NCI-H446 treated with DMSO at 0.1 percent for 48 hours (cell line): ENCODE measurements at places on chromosomes 1 and 21.

GRCh38 chr1:102715150-102715549 is 393.2 kb downstream of the COL11A1 start:
- no peak for DNase-seq

DNA sequence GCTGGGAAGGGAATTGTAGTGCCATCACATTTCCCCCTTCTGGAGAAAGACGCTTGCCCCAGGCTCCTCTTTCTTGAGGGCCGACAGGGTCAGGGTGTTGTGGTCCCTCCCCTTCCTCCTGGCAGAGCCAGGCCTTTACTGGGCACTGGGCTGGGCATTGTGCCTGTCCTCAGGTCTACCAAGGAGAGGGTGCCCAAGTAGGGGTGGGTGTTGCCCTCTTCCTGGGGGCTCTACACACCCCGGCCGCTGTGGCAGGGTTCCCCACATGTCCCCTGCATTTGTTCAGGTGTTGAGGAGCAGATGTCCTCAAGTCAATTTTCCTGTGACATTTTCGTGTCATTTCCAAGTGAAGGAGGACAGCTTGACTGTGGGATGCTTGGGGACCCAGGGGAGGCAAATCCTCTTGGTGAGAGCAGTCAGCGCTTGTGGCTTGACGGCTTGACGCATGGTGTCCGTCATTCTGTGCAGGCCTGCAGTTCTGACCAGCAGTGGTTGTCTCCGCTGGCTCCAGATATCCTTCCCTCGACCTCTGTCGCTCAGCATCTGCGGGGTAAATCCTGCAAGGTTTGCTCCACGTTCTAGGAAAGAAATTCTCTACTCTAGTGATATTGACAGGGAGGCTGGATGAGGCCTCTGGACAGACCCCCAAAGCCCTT is 181.9 kb upstream of the VAMP3 start:
- DNase-seq: no peak

GRCh38 chr1:171219346-171220080 is 28.8 kb upstream of the FMO1 start:
- no peak for DNase-seq

- DNase-seq: no peak
Observed at GRCh38 chr1:69744381-69744780, 176.7 kb downstream of the LRRC7 start.

DNA sequence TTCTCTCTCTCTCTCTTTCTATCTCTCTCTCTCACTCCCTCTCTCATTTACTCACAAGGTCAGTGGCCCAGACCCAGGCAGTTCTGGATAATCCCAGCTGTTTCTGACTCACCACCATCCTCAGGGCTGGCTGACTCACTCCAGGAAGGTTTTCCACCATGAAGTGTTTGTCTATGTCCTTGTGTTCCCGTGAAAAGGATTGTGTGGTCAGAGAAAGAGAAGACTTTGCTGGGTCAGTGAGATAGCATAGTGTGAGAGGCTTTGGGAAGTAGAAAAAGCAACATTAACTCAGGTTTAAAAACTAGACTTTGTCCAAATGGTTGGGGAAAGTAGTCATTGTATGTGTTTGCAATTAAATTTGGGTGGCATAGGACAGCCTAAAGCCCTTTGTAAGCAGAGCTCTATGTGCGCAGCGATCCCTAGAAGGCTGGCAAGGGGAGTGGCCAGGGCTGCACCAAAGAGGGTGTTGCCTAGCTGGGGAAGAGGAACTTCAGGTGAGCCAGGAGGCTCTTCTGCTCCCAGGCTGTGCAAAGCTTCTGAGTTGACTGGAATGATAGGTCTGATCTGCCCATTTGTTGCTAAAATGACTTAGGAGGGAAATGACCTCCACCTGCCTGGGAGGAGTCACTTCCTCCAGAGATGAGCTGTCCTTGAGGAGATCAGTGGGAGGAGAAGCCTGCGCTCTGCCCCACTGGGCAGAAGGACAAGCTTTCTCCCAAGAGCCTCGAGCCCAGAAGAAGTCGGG is 4.9 kb upstream of the CAPN2 start:
- DNase-seq: no peak

DNA sequence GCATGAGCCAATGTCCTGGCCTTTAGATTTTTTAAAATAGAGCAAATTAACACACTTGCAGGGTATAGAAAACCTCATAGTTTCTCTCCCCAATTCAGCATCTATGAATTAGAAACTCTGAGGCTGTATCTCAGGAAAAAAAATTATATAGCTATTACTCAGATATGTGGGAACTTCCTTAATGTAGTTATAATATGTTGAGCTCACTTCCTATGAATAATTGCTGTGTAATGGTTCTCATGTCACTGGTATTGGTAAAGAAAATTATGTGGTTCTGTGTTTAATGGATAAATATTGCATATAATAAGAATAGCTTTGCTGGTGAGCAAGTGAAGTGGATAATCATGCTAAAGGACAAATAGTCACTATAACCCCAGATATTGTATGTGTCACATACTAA is 2019.8 kb downstream of the NCAM2 start:
- no peak for DNase-seq

- no peak for DNase-seq
Observed at GRCh38 chr1:209587789-209588188, 4.3 kb downstream of the CAMK1G start.

DNA sequence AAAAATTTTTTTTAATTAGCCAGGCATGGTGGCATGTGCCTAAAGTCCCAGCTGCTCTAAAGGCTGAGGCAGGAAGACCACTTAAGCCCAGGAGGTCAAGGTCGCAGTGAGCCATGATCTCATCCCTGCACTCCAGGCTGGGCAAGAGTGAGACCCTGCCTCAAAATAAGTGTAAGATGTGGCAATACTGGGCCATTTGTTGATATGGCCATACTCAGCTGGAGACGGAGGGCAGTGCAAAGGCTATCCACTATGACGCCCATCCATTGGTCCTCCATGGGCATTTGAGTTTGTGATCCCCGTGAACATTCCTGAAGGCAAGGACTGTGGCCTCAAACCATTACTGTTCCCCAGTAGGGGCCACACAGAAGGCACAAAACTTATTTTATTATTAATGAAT is 1.5 kb downstream of the CASP9 start:
- no peak for DNase-seq

DNA sequence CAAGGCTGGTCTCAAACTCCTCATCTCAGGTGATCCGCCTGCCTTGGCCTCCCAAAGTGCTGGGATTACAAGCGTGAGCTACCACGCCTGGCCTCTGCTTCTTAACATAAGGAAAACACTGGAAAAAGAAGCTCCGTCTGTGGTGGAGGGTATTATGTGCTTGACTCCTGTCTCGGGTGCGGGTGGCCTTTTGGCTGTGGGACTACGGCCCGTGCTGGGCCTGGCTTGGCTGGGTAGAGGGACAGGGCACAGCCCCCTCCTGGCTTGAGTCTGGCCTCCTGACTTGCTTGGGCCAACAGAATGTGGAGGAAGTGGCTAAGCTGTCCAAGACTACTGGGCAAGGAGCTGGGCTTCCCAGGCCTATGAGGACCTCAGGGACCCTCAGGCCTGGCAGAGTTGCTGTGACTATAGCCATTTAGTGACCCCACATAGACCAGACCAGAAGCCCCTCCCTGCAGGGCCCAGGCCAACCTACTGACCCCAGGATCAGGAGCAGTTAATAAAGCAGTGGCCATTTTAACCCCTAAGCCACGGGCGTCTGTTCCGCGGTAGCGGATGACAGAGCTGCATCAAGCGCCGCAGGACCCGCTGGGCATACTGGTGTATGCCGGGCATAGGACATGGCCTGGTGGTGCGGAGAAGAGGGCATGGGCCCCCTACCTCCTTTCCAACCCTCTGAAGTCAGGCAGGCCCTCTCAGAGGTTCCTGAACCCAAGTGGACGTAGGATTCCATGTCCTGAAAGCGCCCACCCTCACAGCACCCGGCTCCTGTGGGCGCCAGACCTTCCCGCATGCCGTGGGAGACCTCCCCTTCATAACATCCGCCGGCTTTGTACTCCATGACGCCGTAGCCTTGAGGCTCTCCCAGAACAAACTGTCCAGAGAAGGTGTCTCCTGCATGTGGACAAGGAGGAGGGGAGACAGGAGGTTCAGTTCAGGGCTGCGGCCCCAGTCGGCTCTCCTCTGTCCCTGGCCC is 4.4 kb downstream of the MORN1 start:
- no peak for DNase-seq

GRCh38 chr1:18293291-18293690 is 185.7 kb downstream of the IGSF21 start:
- no peak for DNase-seq

DNA sequence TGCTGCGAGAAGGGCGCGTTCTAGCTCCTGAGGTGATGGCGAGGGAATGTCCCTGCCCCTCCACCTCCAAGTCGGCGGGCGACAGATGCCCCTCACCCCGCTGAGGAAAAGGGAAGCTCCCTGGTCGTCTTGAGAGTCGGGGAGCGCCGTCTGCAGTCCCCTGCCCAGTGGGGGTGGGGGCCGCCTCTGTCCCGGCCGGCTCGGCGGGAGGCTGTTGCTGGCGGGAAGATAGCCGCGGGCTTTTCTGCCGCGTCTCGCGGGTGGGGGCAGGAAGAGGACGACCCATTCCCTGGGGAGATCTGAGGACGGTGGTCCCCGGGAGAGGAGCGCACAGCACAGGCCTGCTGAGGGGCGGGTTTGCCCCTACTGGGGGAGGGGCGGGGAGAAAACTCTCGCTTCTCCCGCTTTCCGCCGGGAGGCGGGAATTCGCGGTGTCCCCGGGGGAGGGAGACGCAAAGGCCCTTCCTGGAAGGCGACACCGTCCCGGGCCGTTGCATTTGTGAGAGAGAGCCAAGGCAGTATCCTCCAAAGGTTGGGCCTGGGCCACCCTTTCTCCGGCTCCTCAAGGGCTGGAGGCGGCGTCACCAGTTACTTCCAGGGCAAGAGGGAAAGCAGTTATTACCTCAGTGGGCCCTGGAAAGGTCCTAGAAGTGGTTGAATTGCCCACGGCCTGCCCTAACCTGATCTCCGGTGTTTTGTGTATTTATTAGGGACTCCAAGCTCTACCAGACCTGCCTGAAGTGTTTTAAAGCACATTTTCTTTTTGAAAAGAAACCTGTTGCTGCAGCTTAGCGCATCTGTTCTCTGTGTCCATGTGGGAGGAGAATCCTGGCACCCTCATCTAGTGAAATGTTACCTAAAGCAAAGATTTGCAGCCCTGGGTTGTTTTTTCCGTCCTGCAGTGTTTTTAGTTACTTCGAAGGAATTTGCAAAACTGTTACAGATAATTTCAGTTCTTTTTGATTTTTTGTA is 648 bp downstream of the S100PBP start:
- peak; percentile 52 for DNase-seq

GRCh38 chr1:33381977-33382376 is 48.9 kb downstream of the PHC2 start:
- DNase-seq: no peak

GRCh38 chr1:160097151-160097910 is 1.1 kb downstream of the IGSF8 start:
- DNase-seq: no peak

GRCh38 chr1:92886886-92887419 is 55.1 kb downstream of the RPL5 start:
- no peak for DNase-seq

GRCh38 chr1:197272791-197273190 is 4.7 kb downstream of the CRB1 start:
- DNase-seq: no peak

DNA sequence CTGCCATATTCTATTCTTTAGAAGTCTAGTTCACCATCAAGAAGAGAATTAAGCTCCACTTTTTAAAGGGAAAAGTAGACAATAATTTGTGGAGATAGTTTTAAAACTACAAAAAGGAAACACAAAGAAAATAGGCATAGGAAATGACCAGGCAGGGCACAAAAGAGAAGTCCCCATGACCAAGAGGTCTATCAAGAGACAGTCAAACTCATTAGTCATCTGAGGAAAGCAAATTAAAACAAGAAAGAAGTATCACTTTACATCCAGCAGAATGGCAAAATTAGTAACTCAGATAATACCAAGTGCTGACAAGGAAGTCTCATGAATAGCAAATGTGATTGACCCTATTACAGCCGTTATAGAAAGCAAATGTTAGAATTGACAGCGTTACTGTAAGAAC is 243.7 kb upstream of the SNX7 start:
- DNase-seq: no peak

DNA sequence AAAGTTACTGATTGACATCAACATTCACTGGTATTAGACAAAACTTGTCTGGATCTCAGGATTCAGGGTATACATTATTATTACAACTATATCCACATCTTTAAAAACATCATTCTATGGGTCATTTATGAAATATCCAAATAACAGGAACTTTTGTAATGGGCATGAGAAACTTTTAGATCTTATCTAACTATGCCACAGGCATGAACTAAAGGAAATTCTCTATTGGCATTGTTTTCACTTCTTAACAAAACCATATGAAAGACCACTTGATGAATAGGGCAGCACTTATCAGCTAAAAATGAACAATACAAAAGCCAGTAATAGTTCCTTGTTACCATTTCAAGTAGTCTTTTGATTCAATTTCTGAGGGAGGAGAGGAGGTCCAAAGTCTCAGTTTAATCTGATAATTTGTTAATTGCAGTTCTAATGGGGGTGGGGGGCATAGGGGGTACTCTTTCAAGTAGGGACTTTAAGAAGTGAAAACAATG is 30.8 kb upstream of the CPLANE2 start:
- no peak for DNase-seq

DNA sequence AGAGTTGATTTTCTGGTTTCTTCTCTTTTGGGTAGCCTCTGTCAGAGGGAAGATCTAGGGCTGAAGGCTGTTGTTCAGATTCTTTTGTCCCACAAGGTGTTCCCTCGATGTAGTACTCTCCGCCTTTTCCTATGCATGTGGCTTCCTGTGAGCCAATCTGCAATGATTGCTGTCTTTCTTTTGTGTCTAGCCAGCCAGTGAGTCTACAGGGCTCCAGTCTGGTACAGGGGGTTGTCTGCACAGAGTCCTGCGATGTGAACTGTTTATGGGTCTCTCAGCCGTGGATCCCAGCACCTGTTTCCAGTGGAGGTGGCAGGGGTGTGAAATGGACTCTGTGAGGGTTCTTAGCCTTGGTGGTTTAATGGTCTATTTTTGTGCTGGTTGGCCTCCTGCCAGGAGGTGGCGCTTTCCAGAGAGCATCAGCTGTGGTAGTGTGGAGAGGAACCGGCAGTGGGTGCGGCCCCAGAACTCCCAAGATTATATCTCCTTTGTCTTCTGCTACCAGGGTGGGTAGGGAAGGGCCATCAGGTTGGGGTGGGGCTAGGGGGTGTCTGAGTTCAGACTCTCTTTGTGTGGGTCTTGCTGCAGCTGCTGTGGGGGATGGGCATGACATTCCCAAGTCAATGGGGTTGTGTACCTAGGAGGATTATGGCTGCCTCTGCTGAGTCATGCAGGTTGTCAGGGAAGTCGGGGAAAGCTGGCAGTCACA is 81.3 kb upstream of the C21orf91 start:
- no peak for DNase-seq

DNA sequence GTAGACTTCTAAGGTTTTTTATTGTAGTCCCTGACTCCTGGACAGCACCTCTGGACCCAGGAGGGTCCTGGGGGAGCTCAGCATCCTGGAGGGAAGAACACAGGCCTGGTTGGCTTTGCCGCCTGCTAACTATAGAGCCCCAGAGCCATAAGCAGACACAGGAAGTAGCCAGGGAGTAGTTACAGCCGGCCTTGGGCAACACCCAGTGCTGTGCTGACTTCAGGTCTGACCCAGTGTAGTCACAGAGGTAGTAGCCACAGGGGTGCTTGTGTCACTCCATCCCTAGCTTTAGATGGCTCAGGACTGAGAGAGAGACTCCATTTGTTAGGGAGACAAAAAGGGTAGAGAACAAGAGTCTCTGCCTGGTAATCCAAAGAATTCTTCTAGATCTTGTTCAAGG is 21.9 kb downstream of the MCOLN2 start:
- no peak for DNase-seq
